T follicular helper cell (primary cell): ENCODE measurements at places on chromosomes 1 and 21.

GRCh38 chr1:37425221-37425620 lies 49.2 kb upstream of the ZC3H12A start:
- DNase-seq = no peak

DNA sequence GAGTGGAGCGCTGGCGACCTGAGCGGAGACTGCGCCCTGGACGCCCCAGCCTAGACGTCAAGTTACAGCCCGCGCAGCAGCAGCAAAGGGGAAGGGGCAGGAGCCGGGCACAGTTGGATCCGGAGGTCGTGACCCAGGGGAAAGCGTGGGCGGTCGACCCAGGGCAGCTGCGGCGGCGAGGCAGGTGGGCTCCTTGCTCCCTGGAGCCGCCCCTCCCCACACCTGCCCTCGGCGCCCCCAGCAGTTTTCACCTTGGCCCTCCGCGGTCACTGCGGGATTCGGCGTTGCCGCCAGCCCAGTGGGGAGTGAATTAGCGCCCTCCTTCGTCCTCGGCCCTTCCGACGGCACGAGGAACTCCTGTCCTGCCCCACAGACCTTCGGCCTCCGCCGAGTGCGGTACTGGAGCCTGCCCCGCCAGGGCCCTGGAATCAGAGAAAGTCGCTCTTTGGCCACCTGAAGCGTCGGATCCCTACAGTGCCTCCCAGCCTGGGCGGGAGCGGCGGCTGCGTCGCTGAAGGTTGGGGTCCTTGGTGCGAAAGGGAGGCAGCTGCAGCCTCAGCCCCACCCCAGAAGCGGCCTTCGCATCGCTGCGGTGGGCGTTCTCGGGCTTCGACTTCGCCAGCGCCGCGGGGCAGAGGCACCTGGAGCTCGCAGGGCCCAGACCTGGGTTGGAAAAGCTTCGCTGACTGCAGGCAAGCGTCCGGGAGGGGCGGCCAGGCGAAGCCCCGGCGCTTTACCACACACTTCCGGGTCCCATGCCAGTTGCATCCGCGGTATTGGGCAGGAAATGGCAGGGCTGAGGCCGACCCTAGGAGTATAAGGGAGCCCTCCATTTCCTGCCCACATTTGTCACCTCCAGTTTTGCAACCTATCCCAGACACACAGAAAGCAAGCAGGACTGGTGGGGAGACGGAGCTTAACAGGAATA lies 4.2 kb downstream of the TFAP2E start:
- DNase-seq = no peak

GRCh38 chr21:40386294-40386911 lies 460.6 kb downstream of the DSCAM start:
- no peak for DNase-seq

DNA sequence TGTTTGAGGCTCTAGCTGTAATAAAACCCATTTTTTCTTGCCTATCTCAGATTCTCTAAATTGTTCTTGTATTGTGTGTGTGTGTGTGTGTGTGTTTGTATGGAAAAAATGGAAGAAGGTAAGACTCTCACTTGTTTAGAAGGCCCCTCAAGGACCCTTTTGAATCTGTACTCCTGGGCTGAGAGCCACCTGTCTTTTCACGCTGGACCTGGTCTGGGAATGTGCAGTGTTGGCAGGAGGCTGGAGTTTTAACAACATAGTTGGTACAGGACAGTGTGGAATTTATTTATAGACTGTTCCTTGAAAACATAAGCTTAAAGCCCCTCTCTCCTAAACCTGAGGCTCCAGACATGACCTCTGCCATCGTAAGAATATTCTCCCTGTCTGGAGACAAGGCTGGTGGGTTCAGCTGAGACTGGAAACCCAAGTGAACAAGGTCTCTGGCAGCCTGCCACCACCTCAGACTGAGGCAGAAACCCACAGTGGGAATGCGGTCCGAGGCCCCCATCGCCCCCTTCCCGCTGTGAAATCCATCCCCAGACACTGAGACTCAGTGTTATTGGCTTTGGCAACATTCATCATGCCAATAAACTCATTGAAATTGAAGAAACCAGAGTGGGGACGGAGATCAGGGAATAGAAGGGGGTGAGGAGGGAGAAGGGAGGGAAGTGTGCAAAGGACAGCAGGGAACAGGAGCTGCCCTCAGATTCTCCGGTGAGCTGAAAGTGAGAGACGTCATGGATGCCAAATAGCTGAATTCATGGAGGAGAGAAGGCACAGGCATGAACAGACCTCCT lies 24.6 kb upstream of the PLXNA2 start:
- DNase-seq = no peak

DNA sequence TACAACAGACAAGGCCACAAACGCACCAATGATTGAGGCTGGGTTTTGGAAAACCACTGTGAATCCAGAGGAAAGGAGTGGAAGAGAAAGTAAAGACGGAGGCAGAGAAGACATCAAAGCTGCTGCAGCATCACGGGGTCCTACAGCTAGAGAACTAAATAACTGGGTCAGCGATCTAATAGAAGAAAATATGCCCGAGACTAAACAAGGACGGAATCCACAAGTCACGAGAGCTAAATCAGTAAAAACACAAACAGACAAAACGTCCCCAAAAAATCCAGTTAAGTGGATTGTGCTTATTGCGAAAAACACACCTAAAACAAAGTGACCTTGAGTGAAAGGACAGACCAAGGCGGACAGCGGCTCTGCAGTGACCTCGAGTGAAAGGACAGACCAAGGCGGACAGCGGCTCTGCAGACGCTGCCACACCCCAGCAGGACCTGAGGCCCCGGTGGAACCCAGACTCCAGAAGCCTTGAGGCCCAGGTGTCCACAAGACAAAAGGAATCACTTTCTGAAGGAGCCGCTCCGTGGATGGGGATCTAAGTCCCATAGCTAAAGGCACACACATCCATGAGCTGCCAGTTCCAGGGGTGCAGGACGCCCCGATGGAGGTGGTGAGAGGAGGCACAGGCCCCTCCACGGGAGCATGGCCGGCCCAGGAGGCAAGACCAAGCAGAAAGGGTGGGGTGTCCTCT lies 6.0 kb downstream of the FTCD start:
- no peak for DNase-seq

DNA sequence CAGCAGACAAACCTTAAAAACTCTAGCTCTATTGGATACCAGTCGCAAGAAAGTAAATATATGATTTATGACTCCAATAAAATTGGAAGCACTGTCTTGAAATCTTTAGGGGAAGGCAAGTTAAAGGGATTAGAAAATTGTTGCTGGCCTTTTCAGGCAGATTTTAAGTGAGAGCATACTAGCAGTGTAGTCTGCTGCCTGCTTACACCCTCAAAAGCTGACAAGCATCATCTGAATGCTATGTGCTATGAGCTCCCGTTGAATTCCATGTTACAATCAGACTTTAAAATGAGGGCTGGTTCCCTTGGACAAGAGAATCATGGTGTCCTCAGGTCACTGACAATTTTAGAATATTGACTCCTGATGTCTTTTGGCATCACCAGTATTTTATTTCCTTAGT lies 271.1 kb upstream of the C1orf105 start:
- no peak for DNase-seq

DNA sequence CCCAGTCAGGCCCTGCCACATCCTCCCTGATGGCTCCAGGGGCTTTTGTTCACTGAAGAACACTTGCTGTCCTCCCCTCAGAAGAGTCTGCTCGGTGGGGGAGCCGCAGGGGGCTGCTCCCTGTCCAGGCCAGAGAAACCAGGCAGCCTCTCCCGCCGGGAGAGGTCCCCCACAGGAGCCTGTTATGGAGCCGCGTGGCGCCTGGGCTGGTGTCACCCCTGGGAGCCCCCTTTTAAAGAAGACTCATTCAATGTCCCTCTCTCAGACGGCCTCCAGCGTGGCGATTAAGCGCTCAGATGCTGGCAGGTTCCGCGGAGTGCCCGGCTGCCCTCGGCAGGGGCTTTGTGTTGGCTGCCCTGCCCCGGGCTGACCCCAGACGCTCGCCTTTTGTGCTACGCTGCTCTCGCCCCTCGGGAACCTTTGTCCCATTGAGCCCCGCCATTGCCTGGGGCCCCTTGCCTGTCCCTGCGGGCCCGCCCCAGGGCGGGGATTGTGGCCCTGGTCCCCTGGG lies 43.1 kb downstream of the SKI start:
- DNase-seq = no peak

DNA sequence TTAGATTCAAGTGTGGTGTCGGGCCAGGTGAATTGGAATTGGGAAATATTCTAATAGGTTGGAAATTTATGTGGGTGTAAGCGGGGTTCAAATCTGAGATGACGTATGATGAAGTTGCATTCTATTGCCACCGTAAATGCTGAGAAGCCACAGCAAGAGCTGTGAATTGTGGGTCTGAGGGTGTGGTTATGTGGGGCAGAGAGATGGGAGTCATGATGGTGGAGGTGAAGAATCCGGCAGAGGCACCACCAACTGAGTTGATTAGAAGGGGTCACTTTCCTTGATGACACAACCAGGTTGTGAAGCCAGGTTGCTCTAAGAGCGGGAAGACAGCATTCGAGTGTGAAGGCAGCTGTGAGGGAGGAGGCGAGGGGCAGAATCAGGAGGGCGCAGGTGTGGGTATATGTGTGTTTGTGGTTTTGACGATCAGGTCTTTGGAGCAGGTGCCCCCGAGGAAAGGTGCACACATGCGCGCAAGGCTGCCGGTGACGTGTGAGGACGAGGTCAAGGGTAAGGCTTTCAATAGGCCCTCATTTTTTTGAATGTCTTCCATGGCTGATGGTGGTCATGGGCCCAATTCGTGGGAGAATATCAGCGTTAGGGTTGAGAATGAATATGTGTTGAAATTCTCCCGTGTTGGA lies 18.7 kb downstream of the LRRC3 start:
- no peak for DNase-seq

DNA sequence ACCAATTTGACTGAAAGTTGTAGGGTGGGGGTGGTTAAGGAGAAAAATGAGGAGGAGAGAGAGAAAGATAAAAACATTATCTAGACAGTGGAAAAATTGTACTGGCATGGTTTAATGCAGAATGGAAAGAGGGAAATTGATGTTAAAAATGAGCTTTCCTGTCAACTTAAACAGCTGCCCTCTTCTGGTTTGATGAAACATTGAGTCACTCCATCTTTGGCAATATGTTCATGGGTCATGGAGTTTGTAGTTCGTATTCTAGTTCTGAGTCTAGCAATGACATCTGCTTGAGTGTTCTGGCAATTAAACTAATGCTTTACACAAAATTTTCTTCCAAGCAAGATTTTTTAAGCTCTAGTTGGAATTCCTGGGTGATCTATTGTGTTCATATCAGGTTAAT lies 9.6 kb downstream of the ZNF648 start:
- DNase-seq = no peak

- no peak for DNase-seq
Observed at GRCh38 chr1:247421074-247421473, 5.1 kb downstream of the NLRP3 start.

DNA sequence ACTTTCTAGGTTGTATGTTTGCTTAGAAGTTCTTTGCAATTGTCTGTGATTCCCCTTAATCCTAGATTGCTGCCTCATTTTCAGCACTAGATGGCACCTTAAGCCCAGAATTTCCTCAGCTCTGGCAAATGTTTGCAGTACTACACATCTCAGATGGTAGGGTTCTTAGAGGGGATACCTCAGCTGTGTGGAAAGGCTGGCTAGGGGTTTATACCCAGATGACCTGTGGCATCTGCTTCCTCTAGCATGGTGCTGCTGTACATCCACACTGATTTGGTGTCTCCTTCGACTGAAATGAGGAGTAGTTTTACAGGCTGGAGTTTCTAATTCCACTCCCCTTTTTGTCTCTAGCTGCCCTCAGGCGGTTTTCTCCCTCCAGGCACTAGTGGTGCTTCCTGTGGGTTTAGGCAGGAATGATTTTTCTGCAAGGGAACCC lies 23.5 kb downstream of the ASB17 start:
- DNase-seq = no peak

GRCh38 chr1:164033782-164034181 lies 525.2 kb upstream of the PBX1 start:
- no peak for DNase-seq

DNA sequence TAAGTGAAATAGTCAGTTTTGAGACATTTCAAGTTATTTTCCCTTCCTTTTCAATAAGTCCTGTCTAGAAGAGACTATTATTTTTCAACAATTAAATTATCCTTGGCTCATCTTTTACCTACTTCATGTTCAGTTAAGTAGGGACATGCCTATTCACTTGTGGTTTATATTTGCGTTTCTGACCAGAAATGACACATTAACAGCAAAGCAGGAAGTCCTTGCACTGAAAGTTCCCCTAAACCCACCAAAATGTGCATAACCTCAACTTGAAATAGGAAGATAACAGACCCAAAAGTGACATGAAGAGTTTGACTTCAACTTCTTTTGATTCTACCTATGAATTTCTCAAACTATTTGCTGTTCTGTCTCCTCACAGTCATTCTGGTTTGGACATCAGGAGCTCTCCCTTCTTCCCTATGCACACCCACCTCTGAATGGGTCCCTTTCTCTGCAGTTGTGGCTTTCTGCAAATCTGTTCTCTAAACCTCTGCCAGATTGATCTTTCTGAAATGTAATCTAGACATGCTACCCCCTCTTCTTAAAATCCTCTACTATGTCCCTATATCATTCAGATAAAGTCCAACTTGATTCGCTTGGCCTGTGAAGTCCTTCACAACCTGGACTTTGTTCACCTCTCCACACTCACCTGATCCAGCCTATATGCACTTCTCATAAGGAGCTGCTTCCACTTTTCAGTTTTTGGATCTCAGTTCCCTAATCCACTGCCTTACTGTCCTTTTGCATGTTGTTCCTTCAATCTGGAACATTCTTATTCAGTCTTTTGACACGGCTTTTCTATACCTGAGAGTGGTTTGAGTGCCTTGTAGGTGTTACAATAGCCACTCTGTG lies 661.5 kb upstream of the ADGRL4 start:
- no peak for DNase-seq

DNA sequence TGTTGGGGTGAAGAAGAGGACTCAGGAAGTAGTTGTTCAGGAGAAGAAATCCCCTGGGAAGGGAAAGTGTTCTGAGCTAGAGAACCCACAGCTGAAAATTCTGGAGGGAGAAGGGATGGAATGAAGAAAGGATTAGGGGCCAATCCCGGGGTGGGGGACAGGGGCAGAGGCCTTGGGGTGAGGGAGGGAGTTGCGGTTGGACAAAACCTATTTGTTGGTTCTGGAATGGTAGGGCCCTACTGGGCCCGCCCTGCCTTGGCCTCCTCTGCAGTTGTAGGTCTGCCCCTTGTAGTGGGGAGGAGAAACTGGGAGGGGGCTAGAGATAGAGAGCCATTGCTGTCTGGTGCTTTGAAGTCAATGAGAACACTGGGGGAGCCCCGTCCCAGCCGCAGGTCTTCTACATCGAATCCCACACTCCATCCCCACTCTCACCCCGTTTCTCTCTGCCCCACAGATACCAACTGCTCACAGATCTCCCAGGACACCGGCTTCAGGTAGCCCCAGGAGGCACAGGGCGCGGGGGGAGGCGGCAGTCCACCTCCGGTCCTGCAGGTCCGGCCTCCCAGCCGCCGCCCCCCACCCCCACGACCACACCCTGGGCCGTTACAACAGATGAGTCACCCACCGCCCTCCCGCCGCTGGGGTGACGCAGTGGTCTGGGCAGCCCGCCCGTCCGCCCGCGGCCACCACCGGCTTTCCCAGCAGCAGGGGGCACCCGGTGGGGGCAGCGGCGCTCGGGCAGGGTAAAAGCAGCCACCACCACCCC lies 1.1 kb downstream of the TAGLN2 start:
- DNase-seq = peak; percentile 66

GRCh38 chr1:150332651-150333290 lies 11.4 kb downstream of the PRPF3 start:
- no peak for DNase-seq
